ENCODE measurements at places on chromosomes 11 and 22.

DNA sequence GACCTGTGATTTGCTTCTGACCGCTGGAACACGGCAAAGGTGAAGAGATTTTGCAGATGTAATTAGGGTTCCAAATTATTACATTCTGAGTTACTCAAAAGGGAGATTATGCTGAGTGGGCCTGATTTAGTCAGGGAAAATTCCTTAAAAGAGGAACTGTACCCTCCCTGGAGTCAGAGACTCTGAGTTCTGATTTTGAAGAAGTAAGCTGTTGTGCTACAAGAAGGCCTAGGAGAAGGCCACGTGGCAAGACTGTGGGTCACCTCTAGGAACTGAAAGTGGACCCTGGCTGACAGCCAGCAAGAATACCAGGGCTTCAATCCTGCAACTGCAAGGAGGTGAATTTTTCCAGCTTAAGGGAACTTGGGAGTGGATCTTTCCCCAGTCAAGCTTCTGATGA lies 45.3 kb downstream of the CHRDL2 start:
- DNase-seq, result no peak

- no peak for DNase-seq
Observed at GRCh38 chr22:20220629-20221026, 47.5 kb downstream of the RTN4R start.

GRCh38 chr11:70421123-70421522 lies 22.8 kb downstream of the CTTN start:
- DNase-seq, result no peak

GRCh38 chr11:27238811-27239210 lies 124.2 kb downstream of the CCDC34 start:
- DNase-seq, result no peak

- no peak for DNase-seq
Observed at GRCh38 chr11:61639816-61640443, 40.3 kb upstream of the DAGLA start.

GRCh38 chr22:23769321-23769965 lies 1.7 kb upstream of the CHCHD10 start:
- no peak for DNase-seq

DNA sequence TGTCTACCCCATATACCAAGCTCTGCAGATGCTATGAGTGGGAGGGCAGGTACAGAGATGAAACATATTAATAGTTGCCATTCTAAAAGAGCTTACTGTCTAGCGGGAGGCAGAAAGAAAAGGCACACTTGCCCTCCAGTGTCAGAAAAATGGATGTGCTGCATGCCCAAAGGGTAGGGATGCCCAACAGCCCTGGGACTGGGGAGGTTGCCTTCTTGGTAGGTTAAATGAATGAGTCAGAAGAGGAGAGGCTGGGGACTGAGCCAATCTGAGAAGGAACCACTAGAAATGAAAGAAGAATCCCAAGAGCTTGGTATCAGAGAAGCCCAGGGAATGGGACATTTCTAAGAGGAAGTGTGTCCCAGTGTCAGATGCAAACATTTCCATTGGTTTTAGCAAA lies 1.2 kb downstream of the BIRC3 start:
- no peak for DNase-seq

DNA sequence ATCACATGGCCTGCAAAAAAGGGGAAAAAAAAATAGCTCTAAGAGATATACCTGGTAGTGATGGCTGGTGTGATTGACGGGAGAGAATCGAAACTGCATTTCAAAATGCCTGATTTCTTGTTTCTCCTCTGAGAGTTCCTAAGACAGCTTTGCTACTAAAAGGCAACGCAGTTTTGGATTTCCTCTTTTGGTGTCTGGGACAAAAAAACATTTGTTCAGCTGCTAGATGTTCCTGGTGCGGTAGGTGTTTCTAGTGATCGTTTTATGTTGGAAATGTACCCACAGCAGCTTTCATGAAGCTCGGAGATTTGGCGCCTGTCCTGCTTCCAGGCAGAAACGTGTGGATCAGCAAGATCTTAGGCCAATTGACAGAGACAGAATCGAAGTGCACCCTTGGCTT lies 18.1 kb downstream of the P2RX3 start:
- no peak for DNase-seq

GRCh38 chr11:73969091-73969490 lies 13.6 kb downstream of the UCP2 start:
- DNase-seq, result no peak

GRCh38 chr11:47161134-47161854 lies 15.4 kb downstream of the ARFGAP2 start:
- DNase-seq, result peak; percentile 19

GRCh38 chr11:69113226-69113625 lies 42.5 kb upstream of the SMIM38 start:
- DNase-seq, result no peak

- no peak for DNase-seq
Observed at GRCh38 chr11:68564261-68564660, 103.7 kb downstream of the PPP6R3 start.

DNA sequence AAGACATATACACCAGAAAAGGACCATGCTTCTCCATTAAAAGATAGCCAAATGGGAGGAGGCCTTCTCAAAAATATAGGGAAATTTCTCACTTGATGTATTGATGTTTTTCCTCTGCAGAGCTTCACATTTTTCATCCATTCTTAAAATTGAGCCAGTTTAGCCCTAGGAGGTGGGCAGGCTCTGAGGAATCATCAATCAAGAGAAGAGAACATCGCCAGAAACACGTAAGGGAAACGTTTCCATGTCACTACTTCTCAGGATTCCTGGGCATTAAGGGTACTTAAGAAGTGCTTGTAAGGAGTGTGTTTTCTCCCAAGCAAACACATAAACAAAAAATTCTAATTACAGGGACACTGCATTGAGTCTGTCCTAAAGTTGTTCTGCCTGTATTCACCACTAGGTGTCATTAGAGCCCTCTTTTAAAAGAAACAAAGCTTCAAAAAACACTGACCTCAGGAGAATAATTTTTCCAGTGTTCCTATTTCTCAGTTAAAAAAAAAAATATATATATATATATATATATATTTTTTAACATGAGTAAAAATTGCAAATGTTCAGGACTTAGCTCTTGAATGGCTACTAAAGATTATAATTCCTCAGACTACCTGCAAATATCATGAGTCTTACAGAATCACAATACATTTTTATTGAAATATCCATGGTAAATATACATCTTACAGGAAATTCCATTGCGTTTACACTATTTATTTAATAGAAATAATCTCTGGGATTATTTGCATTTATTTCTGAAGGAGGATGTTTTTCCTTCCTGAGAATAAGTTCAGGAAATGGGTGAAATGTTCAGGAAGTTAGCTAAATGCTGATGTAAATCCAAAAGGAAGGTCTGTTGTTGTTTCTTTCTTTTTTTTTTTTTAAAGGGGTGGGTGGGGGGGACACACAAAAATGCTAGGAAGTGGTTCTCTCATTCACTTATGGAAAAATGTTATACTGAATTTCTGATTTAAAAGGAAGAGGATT lies 16.0 kb downstream of the FZD4 start:
- peak; percentile 23 for DNase-seq

- peak; percentile 12 for DNase-seq
Observed at GRCh38 chr11:110565357-110566336, 135.9 kb downstream of the FDX1 start.

GRCh38 chr11:58924230-58924629 lies 15.1 kb upstream of the GLYATL1 start:
- no peak for DNase-seq

- DNase-seq, result no peak
Observed at GRCh38 chr22:39851606-39852315, 41.8 kb downstream of the ENTHD1 start.

DNA sequence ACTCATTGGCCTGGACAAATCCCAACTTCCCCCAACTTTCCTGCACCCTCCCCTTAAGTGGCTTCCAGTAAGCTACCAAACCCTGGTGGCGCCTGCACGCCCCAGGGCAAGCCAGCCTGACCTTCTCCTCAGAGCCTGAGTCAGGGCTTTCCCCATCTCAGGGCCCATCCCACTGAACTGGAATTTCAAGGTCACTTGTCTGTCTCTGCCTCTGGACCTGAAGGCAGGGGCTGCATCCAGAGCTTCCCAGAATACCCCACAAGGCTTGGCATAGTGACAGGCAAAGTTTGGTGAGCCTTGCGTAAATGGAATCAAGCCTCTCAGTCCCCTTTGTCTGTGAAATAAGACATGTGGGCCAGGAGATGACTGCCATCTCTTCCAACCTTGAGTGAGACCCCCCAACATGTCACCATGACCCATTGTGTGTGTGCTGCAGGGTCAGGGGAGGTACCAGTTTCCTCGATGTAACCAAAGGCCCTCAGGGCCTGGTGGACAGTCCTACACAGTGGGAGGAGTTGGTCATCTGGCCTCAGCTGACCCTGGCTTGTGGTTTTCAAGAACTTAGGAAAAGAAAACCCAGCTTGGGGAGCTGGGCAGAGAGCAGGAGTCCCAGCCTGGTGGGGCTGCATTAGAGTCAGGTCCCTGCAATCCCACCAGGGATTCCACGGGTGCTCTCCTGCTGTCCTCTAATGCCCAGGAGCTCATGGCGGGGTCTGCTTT lies 8.9 kb downstream of the ALX4 start:
- no peak for DNase-seq

GRCh38 chr11:95455228-95455970 lies 224.4 kb upstream of the SESN3 start:
- DNase-seq, result no peak

DNA sequence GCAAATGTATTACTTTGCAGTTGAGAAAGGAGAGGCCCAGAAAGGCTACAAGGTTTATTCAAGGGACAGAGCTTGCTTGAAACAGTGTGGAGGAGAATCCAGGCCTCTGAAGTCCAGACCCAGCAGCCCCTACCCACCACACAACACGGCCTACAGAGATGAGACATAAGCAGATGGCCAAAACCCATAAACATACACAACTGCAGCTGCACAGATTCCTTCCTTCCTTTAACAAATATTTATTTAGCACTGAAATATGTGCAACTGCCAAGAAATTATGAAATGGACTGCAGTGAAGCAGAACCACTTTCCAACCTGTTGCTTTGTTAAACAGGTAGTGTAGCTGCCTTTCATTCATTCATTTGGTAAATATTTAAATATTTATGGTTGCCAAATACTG lies 122.3 kb downstream of the SPATA19 start:
- peak; percentile 57 for DNase-seq

GRCh38 chr11:69534166-69534530 lies 52.7 kb downstream of the LINC01488 start:
- DNase-seq, result no peak

GRCh38 chr22:23501261-23501619 lies 78.8 kb downstream of the IGLL1 start:
- no peak for DNase-seq

DNA sequence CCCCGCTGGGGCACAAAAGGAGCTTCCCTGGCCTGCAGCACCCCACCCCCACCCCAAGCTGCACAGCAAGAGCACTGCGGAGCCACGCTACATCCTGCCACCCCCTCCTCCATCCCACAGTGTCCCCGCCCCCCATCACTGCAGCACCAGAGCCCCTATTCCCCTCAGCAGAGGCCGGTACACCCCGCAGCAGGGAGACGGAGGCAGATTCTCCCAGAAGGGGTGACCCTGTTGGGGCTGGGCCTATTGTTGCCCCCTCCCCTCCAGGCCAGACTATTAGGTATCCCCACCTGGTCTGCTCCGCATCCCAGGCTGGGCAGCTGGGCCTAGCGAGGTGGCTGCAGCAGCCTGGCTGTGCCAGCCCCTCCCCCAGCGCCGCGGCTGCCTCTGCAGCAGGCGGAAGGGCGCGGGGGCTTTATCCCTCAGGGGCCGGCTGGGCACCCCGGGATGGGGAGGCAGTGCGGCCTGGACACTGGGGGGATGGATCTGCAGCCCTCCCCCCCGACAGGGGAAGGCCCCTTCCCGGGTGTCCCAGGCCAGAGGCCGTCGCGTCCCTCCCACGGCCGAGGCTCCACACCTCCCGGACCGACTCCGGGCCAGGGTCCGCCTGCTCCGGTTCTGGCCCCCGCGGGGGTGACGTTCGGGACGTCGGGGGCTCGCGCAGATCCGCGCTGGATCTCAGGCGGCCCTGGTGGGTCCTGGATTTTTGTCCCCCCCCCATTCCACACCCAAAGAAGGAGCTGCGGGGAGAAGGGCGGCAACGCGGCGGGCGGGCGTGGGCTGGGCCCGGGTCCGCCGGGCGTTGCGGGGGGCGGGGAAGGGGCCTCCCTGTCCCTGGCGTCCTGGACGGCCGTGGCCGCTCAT lies 943 bp downstream of the DUSP8 start:
- DNase-seq, result no peak

DNA sequence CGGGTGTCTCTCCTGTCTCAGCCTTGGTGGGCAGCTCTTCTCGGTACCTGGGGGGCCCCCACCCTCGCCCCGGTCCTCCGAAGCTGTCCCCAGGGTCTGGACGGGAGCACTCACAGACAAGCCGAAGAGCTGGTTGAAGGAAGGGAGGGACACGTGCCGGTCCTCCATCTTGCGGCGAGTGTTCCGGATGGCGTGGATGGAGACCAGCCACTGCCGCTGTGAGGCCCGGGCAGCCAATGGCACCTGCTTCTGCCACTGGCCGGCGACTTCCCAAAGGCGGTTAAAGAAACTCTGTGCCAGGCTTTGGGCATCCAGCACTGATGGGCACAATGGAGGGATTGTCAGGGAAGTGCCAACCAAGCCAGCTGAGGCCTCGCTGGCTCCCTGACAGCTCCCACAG lies 18.7 kb downstream of the PPM1F start:
- no peak for DNase-seq

- DNase-seq, result no peak
Observed at GRCh38 chr22:31495343-31495742, 993 bp upstream of the SFI1 start.

- DNase-seq, result no peak
Observed at GRCh38 chr11:113603277-113604059, 102.6 kb downstream of the TMPRSS5 start.

GRCh38 chr11:36381015-36381360 lies 84.9 kb downstream of the PRR5L start:
- DNase-seq, result no peak

DNA sequence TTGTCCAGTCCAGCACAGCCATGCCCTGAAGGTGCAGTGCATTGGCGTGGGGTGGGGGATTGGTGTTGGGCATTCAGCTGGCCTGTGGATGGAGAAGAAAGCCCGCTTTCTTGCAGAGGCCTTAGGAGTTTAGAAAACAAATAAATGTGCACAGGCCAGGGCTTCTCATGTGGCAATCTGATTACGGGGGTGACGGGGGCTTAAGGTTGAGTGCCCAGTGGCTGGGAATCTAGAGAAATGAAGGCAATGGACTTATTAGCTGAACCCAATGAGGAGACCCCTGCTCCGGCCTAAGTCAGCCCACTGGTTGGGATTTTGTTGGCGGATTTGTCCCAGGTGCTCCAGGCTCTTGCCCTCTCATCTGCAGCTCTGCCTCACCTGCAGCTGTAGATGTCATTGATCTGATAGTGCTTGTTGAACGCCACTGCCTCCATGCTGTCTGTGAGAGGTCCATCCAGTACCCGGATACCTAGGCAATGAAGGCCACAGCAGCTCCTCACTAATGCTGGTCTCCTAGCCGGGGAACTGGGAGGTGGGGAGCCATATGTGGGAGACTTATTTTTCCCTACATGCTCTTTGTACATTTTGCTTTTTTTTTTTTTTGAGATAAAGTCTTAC lies 6.2 kb downstream of the PCSK7 start:
- DNase-seq, result no peak

- no peak for DNase-seq
Observed at GRCh38 chr11:111879637-111879960, 258 bp downstream of the CFAP68 start.

- DNase-seq, result no peak
Observed at GRCh38 chr11:133889893-133890292, 44.6 kb upstream of the SPATA19 start.

GRCh38 chr22:26681395-26681821 lies 24.0 kb downstream of the MIAT start:
- no peak for DNase-seq

- DNase-seq, result no peak
Observed at GRCh38 chr11:131495423-131495822, 125.0 kb downstream of the NTM start.

GRCh38 chr11:69209038-69209350 lies 53.3 kb downstream of the SMIM38 start:
- no peak for DNase-seq
